ENCODE measurements at places on chromosomes 13 and 19. TPM values are rescaled to one million over a fixed set of nuclear protein-coding genes. Genes with fewer than 3 reads are reported as not detected.

ZNF653 gene
- 20.6 TPM for total RNA-seq

LYPD3 gene
- 1.3 TPM for total RNA-seq

RNF17 gene
- not detected for total RNA-seq

PIBF1 gene
- total RNA-seq: 27.3 TPM

ZNF541 gene
- total RNA-seq: 0.30 TPM

PROZ gene
- total RNA-seq: not detected

BCAM gene
- not detected for total RNA-seq

ATCAY gene
- not detected for total RNA-seq

ICAM4 gene
- total RNA-seq: 3.9 TPM

CPB2 gene
- not detected for total RNA-seq

Data from activated naive CD4-positive, alpha-beta T cell treated with anti-CD3 and anti-CD28 coated beads, Interleukin-2, amount 10 ng/mL, durations not matched to agents 5 hours and 36 hours (primary cell).